ENCODE measurements at places on chromosomes 12 and 14.
A peak's percentile ranks its signal among the peaks of the same experiment; 100 is the strongest.

GRCh38 chr12:117832459-117833457 lies 136.0 kb downstream of the KSR2 start:
- no peak for DNase-seq

DNA sequence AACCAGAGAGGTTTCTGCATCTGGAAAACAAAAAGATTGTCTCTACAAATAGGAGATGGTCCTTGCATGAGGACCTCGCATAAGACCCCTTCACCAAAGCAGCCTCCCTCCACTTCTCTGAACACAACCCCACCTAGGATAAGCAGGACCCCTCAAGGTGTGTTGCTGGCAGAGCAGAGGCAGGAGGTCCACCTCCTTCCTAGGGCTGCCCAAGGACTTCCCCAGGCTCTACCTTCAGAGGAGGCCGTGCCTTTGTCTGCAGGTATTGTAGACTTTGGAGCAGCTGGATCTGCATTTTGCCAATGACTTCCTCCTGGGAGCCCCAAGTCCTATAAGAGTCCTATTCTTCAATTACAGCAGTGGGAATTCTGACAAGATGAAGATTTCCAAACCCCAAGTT lies 67.3 kb upstream of the TSPAN11 start:
- DNase-seq: no peak

DNA sequence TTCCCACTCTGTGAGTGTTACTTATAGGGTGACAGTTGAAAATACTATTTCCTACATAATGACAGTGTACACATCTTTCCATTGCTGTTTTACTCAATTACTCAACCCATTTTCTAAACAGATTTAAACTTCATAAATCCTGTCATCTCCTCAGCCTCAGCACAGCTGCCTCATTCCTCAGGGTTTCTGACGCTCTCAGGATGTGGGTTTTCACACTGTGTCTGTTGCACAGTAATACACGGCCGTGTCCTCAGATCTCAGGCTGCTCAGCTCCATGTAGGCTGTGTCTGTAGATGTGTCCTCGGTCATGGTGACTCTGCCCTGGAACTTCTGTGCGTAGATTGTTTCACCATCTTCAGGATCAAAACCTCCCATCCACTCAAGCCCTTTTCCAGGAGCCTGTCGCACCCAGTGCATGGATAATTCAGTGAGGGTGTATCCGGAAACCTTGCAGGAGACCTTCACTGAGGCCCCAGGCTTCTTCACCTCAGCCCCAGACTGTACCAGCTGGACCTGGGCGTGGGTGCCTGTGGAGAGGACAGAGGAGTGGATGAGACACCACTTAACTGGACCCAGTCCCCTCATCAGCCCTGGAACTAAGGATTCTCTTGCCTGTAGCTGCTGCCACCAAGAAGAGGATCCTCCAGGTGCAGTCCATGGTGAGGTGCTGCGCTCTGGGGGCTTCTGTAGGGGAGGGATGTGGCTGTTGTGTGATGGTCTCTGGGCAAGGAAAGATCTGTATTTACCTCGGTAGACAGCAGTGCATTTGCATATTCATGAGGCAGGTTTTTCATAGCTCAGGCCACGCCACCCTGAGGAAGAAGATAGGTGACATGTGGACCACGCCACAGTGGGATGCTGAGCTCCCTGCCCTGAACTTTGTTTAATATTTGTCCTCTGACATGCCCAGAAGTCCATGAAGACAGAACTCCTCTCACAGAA lies 750.2 kb downstream of the TMEM121 start:
- no peak for DNase-seq

DNA sequence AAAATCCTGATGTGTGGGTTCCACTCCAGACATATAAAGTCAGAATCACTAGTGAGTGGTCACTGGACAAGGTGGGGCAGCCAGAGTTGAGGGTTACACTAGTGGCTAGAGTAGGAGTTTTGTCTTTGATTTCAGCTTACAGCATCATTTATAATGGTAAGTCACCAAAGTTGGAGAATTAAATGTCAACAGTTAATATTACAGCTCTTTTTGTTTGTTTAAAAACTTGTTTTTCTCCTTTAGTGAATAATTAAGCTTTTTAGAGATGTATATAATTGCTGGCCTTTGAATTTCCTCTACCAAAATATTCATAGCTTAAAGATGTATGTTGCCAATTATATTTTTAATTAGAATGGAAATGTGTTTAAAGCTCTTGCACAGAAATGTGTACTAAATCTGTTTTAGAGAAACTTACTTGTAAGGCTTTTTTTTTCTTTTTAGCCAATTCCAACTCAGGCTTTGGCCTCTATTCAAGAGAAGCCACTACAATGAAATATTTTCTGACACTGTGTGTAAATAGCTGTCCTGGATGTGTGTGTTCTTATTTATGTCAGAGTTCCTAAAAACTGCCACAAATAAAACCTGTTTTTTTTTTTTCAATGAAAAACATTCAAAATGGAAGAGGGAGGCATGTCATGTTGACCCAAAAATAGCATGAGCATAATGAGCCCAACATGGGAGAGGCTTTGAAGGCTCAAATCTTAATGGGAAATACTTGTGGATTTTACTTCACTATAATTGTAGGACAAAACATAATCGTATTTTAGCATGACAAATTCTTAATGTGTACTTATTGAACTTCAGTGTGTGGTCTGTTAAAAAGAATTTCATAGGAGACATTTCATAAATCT lies 92.2 kb downstream of the TBC1D30 start:
- DNase-seq: no peak

- DNase-seq: no peak
Measured at GRCh38 chr12:22715254-22715653, 90.3 kb downstream of the ETNK1 start.

GRCh38 chr12:93857991-93858447 lies 180.8 kb downstream of the CRADD start:
- no peak for DNase-seq

GRCh38 chr12:132783917-132784531 lies 22.4 kb upstream of the ANKLE2 start:
- no peak for DNase-seq

DNA sequence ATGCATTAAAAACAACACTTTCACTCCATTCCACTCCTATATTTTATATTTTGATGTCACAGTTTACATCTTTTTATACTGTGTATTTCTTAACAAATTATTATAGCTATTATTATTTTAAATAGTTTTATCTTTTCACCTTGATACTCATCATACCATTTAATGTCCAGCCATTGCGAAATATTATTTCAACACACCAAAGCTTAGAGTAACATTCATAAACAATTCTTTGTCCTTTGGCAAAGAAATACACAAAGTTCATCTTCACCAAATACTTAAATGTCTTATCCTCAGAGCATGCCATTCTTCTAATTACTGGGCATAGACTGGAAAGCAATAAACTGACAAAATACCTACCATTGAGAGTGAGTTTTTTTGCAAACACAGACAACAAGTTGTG lies 1963.4 kb upstream of the FLRT2 start:
- DNase-seq: no peak

DNA sequence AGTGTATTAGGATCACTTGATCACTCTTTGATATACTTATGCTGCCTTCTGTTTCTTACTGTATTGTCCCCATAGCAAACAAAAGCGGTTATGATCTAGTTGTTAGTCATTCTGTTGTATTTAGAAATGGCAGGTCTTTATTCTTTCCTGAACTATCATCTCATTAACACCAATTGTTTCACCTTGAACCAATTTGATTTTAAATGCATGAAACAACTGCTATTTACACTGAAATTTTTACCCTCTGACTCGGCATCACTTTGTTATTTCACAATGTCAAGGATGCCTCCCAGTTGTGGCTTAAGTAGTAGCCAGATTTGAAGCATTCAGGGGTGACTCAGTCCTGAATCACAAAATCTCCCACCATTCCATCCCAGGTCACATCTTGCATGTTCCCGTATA lies 303.5 kb downstream of the EGLN3 start:
- no peak for DNase-seq

GRCh38 chr12:82930301-82930700 lies 243.6 kb downstream of the TMTC2 start:
- DNase-seq: no peak

DNA sequence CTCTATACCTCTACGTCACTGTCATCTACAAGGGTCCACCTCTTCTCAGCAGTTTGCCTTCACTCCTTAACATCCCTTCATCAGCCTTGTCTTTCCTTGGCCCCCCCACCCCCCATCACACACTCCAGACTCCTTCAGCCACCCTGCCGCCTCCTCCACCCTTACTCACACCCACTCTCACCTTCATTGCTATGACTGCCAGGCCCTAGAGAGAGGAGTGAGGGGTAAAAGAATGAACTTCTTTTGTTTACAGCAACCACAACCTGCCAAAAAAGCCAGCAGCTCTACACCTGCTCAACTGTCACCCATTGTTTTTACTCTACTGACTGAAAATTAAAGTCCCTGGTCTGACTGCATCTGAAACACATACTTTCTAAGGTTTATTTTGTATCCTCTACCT lies 112.8 kb downstream of the DUSP6 start:
- DNase-seq: peak; percentile 12

DNA sequence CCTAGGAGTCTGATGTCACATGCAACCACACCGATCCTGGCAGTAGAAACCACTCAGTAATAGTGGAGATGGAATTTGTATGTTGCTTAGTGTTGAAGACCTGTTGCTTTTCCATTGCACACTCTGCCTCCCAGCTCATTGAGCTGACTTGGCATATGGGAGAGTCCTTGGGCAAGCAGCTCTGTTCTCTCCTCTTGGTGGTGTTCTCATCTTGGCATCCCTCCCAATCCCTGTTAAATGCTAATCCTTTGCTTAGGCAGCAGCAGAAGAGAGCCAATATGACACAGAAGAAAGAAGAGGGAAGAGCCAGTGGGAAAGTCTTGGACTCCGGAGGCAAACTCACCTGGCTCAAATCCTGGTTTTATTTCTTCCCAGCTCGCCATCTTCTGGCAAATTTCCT lies 178.0 kb upstream of the CAND1 start:
- no peak for DNase-seq

GRCh38 chr14:104001003-104001402 lies 58.7 kb upstream of the RD3L start:
- DNase-seq: no peak

- no peak for DNase-seq
Measured at GRCh38 chr12:48017496-48017895, 13.2 kb upstream of the COL2A1 start.

DNA sequence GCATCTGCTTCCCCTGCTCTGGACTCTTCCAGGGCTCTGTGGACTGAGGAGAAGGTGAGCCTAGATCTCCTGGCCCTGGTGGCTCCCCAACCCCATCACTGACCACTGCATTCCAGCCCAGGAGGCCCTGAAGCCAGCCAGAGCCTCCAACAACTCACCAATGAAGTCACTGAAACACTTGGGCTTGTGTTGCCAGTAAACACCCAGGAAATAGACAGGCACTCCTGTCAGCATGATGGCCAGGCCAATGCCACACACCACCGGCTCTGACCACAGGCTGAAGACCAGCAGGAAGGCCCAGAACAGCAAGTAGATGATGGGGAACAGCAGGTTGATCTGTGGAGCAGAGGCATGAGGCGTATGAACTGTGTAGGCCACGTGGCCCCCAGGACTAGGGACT lies 8.8 kb upstream of the CEBPE start:
- no peak for DNase-seq

DNA sequence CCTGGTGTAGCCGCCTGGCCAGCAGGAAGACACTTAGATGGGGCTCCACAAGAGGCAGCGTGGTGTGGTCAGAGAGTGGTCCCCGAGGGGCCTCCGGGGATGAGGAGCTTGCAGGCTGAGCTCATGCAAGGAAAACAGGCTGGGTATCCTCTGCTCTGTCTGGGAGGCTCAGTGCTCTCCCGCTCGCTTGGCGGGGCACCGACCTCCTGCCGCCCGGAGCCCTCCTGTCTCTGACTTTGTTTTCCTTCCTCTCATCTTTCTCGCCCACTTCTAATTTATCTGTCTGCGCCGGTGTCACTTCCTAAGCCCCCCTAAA lies 31.3 kb upstream of the DLK1 start:
- DNase-seq: no peak

GRCh38 chr12:78236264-78236663 lies 405.6 kb downstream of the NAV3 start:
- DNase-seq: no peak

DNA sequence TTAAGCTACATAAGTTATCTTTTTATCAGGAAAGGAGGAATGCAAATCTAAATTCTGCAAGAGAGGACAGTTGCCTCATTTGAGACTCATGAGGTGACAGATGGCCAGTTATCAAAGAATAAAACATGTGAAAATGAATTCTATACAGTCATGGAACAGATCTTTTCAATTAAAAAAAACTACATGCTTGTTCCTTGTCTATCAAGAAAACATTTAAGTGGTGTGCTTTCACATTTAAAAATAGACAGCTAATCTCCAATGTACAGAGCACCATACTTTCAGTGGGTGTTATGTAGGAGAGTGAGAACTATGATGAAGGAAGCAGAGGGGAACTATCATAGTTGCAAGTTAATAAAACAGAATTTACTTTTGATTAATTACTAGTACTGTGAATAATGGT lies 76.7 kb upstream of the TTC7B start:
- no peak for DNase-seq

GRCh38 chr12:49565406-49566265 lies 2.3 kb downstream of the MCRS1 start:
- no peak for DNase-seq

- DNase-seq: no peak
Measured at GRCh38 chr12:71900091-71900490, 38.6 kb upstream of the TPH2 start.

DNA sequence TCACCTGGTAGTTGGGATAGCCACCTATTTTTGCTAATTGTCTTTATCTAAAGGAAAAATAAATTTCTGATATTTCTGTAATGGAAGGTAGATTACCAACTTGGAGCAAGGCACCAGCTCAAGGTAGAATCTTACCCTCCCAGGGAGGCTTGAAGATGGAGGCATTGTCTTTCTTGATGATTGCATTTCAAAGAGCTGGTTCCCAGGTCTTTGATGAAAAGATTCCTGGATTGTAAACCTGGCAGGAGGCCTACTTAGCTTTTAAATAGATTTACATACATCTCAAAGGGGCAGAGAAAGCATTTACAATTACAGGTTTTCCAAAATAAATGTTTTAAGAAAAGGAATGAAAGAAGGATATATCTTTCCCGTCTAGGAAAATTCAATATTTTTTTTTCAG lies 729.2 kb downstream of the LRFN5 start:
- DNase-seq: no peak

DNA sequence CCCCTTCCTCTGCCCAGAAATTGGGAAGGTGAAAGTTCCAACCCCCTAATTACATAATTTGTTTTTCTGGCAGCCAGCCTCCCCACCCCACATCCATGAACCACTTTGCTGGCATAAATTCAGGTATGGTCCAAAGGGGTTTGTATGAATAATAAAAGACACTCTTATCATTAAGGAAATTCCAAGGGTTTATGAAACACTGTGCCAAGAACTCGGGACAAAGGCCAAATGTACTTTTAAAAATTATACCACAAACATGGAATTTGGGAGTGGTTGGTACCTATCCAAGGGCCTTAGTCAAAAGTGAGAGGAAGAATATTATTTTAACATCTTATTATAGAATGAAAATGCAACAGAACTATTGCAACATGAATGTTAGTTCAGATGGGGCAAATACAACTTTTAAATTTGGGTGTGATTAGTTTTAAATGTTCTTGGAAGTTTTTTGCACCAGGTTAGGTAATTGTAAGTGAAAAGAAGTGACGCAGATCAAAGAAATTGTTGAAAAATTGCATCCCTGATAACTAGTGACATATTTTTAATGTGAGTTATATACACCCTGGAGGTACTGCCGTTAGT lies 217.8 kb downstream of the TMEM117 start:
- DNase-seq: no peak

GRCh38 chr12:13947276-13947946 lies 34.0 kb downstream of the GRIN2B start:
- DNase-seq: no peak

Data from NCI-H1092 treated with DMSO at 0.1 percent for 48 hours (cell line).